Endothelial cell of umbilical vein (primary cell): ENCODE measurements at places on chromosomes 2 and 18. TPM values are rescaled to one million over a fixed set of nuclear protein-coding genes. Genes with fewer than 3 reads are reported as not detected.

DNA sequence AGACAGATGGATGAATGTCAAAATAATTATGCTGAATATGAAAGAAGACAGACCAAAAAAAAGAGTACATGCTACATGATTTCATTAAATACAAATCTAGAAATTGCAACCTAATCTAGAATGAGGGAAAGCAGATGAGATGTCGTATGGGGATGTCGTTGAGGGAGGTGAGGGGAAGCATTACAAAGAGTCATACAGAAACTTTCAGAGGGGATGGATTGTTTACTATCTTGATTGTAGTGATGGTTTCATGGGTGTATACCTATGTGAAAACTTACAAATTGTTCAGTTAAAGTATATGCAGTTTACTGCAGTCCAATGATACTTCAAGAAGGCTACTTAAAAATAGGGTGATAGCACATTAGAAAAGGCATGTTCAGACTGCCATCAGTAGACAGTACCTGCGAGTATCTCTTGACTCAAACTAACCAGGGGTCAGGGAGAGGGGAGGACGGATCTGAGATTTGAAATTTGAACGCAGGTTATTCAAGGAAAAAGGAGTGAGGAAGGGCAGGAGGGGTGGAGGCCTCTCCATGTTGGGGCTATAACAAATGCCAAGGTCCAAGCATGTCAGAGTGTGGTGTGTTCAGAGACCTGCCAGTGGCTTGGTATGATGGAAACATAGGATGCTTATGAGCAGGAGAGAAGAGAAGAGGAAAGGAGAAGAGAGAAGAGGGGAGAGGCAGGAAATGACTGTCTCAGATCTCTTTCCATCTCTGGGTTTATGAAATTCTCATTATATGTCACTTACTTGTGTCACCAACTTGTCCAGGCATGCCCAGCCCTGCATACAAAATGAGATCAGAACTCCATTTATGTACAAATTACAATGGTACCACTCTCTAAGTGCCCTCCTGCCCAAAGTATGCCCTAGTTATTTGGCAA, 257.3 kb upstream of the CXCR4 start:
- DNase-seq, result no peak

- DNase-seq, result no peak
Observed at GRCh38 chr18:5478261-5478660, 65.5 kb downstream of the EPB41L3 start.

DNA sequence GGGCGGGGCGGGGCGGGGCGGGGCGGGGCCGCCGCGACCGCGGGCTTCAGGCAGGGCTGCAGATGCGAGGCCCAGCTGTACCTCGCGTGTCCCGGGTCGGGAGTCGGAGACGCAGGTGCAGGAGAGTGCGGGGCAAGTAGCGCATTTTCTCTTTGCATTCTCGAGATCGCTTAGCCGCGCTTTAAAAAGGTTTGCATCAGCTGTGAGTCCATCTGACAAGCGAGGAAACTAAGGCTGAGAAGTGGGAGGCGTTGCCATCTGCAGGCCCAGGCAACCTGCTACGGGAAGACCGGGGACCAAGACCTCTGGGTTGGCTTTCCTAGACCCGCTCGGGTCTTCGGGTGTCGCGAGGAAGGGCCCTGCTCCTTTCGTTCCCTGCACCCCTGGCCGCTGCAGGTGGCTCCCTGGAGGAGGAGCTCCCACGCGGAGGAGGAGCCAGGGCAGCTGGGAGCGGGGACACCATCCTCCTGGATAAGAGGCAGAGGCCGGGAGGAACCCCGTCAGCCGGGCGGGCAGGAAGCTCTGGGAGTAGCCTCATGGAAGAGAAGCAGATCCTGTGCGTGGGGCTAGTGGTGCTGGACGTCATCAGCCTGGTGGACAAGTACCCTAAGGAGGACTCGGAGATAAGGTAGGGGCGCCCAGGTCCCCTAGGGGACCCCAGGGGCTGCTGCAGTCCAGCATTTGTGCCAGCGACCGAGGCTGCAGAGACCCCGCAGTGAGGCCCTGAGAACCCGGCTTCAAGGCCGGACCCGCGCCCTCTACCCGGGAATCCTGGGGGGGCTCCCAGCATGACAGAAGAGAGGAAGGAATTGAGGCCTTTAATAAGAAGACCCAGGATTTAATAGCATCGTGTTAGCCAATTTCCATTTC, at the start of gene KHK:
TSS of gene KHK (plus strand) at position 49 of the 870 bp plus-strand sequence. CDS start at position 537, 488 bp downstream.
- no peak for DNase-seq

DNA sequence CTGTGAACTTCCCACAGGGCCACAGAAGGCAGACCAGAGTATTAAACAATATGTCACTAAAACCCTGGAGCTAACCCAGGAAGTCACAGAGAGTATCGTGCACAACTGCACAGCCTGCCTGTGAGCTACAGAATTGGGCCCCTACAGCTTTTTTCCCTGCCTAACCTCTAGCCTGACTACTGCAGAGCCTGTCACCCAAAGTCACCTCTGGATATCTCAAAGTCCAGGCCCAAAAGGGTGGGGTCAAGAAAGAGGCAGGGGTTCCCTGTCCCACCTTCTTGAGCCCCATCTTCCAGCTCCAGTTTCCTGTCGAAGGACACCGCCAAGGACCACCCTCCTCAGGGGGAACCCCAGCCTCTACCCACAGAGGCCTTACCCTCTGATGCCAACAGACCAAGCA, 13.5 kb downstream of the GAD1 start:
- no peak for DNase-seq

DNA sequence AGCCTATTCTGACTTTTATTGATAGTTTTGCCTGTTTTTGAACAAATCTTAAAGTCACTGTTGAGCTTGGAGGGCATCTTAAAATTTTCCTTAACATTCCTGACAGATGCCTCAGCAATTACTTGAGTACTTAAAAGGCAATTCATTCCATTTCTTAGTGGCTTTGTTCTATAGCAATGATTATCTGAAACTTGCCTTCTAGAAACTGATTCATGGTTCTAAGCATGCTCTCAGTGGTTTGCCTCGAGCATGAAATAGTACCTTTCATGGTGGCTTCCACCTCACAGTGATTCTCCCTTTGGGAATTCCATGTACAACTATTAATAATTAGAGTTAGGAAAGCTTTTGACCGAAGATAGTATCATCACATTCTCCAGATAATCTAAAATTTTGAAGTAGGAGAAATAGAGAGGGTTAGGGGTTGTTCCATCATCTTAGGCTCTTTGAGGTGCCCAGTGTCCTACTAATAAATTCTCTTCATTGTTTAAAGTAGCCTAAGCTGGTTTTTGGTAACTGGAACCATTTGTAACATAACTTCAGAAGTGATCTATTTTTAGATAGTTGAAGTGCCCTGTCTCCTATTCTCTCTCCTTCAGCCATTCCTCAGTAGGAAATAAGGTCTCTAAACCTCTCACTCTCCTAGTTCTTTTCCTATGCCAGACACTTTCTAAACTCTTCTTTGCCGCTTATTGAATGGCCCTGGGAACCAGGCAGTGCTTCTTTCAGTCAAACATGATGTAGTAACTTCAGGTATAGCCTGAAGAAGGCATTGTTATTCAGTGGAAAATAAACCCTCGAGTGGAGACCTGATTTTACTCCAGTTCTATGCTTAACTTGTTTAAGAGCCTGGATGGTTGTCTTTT, 156.1 kb downstream of the HAUS1 start:
- DNase-seq, result no peak

- no peak for DNase-seq
Observed at GRCh38 chr2:125679903-125680302, 976.1 kb upstream of the GYPC start.

GRCh38 chr2:116148361-116148760, 1666.1 kb upstream of the DDX18 start:
- no peak for DNase-seq

DNA sequence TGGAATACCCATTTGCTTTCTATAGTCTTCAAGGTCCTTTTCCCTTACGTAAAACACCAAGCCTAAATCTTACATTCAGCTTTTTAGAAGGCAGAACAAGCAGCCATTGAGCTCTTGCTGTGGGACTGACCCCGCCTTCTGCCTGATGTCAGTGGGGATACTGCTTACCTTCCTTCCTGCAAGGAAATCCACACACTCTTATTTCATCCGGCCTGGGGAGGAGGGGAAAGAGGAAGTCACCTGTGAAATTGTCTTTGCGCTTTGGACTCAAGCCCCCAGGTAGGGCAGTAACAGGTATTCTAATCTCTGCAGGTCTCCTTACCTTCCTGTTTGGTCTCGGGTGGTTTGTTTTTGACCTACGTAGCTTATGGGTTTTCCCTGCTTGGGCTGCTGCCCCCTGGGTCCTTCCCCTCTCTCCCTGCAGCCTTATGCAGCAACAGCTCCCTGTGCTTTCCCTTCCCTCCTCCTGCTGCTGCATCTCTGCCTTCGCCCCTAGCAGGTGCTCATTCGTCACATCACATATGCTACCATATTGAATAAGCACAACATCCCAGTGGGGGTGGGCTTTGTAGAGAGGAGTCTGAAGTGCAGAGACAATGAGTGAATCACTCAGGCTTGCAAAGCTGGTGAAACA, 402.5 kb upstream of the TRIB2 start:
- DNase-seq, result no peak

- no peak for DNase-seq
Observed at GRCh38 chr2:58130238-58130637, 83.6 kb downstream of the VRK2 start.

DNA sequence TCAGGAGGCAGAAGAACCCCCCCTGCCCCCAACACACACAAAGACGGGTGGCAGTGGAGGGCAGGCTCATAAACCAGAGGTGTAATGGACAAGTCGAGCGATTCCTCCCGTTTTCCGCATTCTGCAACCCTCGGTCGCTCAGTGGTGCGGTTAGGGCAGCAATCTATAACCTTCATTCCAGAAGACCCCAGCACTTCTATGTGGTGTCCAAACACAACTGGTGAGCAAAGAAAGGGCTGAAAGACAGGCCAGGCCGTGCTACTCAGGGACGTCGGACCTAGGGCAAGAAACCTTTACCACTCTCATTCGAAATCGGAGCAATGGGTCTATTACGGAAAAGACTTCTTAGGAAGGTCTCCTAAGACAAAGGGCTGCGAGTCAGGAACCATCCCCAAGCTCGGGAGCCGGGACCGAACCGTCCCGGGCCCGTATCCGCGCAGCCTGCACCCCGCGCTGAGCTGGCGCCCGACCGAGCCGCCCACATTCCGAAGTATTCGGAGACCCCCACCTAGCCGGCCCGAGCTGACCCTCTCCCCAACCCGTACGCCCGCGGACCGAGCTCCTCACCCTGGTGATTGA, 568 bp downstream of the ARL5A start:
- peak; percentile 56 for DNase-seq

- DNase-seq, result peak; percentile 44
Observed at GRCh38 chr2:134919341-134920210, 954 bp downstream of the CCNT2 start.

DNA sequence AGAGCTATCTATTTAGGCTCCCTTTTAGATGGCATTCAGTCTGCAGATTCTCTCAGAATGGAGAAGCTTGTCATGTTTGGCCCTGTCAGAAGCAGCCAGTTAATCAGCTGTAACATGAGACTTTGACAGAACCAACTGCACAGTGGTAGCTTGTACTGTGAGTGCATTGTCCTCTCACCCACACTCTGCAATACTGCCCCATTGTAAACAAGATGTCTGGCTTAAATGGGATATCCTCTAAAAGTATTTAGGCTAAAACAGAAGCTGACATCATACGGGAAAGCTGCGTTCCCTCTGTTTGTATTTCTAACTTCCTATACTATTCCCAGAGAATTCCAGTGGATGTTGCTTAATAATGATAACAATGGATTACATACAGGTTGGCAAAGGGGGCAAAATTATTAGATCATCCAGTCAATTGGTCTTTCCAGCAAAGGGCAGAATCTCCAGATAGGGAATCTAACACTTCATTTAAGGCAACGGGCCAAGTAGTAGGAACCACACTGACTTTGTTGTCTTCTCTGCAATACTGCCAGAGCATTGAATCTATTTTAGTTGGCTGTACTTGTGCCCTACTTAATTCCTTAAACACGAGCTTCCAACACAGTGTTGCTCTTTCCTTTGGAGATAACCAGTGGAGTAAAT, 15.4 kb upstream of the STAT4 start:
- peak; percentile 91 for DNase-seq

DNA sequence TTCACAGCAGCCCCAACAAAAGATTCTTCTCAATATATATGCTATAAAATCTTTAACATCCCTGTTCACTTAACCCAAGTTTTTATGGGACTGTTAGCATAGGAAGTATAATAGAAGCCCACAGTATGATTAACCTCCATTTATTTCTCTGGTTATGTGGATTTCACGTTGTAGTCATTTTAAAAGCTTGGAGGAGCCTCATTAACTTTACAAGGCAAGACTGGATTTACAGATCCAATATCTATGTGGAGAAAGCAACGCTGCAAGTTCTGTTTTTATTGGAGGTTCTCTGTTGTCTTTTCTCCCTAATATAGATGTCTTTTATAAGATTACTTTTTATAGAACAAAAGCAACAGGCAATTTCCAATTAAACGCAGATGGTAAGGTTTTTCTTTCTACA, 114.9 kb upstream of the SYT4 start:
- no peak for DNase-seq

GRCh38 chr2:234447963-234448362, 48.9 kb downstream of the ARL4C start:
- no peak for DNase-seq

GRCh38 chr18:59303656-59304195, 14.7 kb downstream of the CPLX4 start:
- no peak for DNase-seq

DNA sequence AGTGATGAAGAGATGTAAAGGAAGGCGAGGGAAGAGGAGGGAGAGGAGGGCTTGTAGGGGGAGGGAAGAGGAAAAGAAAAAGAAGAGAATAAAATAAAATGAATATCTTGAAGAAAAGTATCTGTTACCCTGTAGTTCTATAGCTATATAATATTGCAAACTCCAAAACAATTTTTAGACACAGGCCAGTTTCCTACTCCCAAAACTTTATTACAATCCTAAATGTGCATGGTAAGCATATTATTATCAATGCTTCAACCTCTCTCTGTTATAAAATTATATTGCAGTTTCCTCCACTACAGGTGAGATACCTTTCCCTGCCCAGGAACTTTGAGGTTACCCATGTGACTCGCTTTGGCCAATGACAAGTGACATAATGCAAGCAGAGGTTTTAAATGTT, 1351.6 kb upstream of the NRXN1 start:
- DNase-seq, result no peak

DNA sequence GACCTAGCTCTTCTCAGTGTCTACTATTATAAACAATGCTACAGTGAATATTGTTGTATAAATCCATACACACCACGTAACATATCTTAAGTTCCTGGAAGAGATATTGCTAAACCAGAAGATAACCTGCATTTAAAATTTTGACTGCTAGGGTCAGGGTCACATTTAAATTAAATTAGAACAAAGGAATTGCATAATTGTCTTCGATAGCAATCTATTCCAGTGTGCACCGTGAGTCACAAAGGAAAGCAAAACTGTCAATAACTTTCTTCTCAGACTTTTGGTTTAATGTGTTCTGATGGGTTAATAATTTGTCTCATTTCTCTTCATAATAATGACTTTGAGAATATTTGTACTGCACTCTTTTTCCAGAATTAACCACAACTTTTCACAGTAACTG, 4.2 kb downstream of the GEN1 start:
- DNase-seq, result peak; percentile 66

GRCh38 chr2:168454737-168455644, 1.1 kb upstream of the CERS6 start:
- DNase-seq, result no peak

B4GALT6 gene
- total RNA-seq, result 24.2 and 25.2 TPM in 2 replicates

XIRP2 gene
- total RNA-seq, result 0.18 and 0.66 TPM in 2 replicates

NDC80 gene
- 39.6 and 43.2 TPM in 2 replicates for total RNA-seq

KLHL30 gene
- total RNA-seq, result not detected in 2 replicates

CAPN14 gene
- 0.15 and 0.23 TPM in 2 replicates for total RNA-seq

ESPNL gene
- total RNA-seq, result not detected in 2 replicates

HTR2B gene
- 0.55 and 0.93 TPM in 2 replicates for total RNA-seq
